Neuronal stem cell (in vitro differentiated cells): ENCODE measurements at places on chromosomes 11 and 22.

GRCh38 chr11:61297746-61298145, 2.6 kb upstream of the VWCE start:
- H3K27ac ChIP-seq = peak overlapping the region; percentile 4
- H3K4me3 ChIP-seq = no peak overlapping the region
- no peak for DNase-seq

DNA sequence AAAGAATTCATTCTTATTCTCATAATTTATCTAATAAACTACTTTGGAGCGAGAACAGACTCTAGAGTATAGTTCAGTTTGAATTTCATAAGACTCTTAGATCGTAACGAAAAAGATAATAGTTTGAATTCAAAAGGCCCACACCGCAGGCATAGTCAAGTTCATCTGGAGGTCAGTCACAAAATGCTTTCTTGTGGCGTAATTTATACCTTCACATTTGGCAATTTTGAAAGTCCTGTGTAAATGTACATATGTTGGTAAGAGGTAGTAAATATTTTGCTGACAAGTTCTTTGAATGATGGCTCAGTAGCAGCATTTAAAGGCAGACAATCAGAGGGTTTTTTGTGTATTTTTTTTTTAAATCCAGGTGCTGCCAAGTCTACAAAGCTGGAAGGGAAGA, 88.1 kb downstream of the TEAD1 start:
- H3K27ac ChIP-seq = no peak overlapping the region
- peaks cover 16% of the 10 kb centered on the region for H3K36me3 ChIP-seq
- peaks cover 3% of the 10 kb centered on the region for H3K4me1 ChIP-seq
- H3K4me3 ChIP-seq = no peak overlapping the region

DNA sequence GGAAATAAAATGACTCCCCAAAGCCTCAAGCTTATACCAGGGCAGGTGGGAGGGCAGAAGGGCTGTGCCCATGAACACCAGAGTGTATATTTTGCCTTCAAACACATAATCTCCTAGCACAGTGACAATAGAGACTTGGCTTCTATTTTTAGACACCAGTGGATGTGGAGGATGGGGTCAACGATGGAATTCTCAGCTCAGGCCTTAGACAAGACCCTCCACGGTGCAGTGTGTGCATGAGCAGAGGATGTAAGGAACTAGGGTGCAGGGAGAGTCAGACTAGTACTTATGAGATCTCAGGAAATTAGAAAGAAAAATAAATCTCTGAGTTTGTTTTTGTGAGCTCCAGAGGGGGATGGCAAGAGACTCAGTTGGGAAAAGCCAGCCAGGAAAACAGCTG, 113.6 kb upstream of the CADM1 start:
- H3K4me1 ChIP-seq = peaks cover 2% of the 10 kb centered on the region
- no peak for DNase-seq
- no peaks in the 10 kb centered on the region for H3K27me3 ChIP-seq
- H3K4me3 ChIP-seq = no peak overlapping the region
- no peak overlapping the region for H3K27ac ChIP-seq

DNA sequence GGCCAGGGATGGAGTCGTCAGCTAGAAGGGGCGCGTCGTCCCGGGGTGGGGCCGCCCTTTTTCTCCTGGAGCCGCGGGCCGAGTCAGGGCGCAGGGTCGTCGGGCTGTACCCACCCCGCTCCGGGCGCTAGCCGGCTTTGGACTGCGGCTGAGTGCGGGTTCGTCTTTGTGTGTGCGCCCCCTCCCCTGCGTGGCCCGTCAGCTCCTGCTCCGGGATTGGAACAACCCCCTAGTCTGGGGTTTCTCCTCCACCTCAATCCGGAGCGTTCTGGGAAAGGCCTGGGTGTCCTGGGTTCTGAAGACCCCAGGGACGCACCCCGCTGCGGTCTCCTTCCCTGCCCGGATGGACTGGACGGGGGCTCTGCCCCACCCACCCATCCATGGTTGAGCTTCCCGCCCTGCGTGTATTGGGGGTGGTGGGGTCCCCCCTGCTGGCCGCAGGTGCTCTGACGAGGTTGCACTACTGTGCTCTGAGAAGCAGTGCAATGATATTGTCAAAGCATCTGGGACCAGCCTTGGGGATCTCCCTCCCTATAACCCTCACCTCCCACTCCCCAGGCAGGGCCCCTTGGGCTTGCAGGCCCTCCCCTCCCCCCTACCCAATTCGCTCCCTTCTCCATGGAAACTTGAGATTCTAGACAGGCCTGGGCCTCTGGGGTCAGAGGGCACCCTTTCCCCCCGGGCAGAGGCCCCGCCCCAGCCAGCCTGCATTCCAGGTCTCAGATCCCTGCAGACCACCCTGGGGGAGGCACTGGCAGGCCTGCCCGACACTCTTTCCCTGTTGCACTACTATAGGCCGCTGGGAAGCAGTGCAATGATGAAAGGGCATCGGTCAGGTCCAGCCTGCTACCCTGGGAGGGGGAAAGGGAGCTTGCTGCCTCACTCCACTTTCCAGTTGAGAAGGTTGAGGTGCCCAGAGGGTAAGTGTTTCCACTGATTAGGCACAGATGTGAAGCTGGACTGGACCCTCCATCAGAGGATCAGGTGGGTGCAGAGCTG, 10.7 kb downstream of the SDF2L1 start:
- peak overlapping the region; percentile 97 for H3K27ac ChIP-seq
- H3K27me3 ChIP-seq = no peaks in the 10 kb centered on the region
- DNase-seq = peak; percentile 90
- H3K4me1 ChIP-seq = peaks cover 30% of the 10 kb centered on the region

DNA sequence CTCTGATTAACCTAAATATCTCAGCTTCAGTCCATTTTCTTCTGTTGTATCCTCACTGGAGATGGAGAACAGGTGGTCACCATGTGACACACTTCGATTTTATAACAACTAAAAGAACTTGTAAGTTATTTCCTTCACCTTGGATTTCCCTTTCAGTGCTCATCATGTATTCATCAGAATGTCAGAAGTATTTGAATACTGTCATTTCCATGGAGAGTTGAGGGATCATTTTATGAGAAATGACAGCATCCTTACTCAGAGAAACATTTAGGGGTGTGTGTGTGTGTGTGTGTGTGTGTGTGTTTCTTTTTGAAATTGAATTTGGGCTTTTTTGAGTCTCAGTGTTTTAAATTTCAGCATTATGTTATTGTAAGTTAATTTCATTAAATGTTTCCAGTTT, 205.8 kb downstream of the ARHGAP42 start:
- H3K27ac ChIP-seq = no peak overlapping the region
- no peaks in the 10 kb centered on the region for H3K27me3 ChIP-seq
- no peak for DNase-seq

GRCh38 chr11:13052130-13052571, 43.0 kb downstream of the RASSF10 start:
- H3K4me1 ChIP-seq = no peaks in the 10 kb centered on the region
- H3K4me3 ChIP-seq = no peak overlapping the region
- H3K36me3 ChIP-seq = no peaks in the 10 kb centered on the region
- H3K27ac ChIP-seq = no peak overlapping the region
- H3K27me3 ChIP-seq = no peaks in the 10 kb centered on the region
- DNase-seq = no peak

- H3K27ac ChIP-seq = no peak overlapping the region
- no peak overlapping the region for H3K4me3 ChIP-seq
- H3K4me1 ChIP-seq = no peaks in the 10 kb centered on the region
- H3K27me3 ChIP-seq = no peaks in the 10 kb centered on the region
- DNase-seq = peak; percentile 69
- H3K36me3 ChIP-seq = no peaks in the 10 kb centered on the region
These were observed 221.9 kb upstream of the TBCEL start for GRCh38 chr11:120801801-120802689.

DNA sequence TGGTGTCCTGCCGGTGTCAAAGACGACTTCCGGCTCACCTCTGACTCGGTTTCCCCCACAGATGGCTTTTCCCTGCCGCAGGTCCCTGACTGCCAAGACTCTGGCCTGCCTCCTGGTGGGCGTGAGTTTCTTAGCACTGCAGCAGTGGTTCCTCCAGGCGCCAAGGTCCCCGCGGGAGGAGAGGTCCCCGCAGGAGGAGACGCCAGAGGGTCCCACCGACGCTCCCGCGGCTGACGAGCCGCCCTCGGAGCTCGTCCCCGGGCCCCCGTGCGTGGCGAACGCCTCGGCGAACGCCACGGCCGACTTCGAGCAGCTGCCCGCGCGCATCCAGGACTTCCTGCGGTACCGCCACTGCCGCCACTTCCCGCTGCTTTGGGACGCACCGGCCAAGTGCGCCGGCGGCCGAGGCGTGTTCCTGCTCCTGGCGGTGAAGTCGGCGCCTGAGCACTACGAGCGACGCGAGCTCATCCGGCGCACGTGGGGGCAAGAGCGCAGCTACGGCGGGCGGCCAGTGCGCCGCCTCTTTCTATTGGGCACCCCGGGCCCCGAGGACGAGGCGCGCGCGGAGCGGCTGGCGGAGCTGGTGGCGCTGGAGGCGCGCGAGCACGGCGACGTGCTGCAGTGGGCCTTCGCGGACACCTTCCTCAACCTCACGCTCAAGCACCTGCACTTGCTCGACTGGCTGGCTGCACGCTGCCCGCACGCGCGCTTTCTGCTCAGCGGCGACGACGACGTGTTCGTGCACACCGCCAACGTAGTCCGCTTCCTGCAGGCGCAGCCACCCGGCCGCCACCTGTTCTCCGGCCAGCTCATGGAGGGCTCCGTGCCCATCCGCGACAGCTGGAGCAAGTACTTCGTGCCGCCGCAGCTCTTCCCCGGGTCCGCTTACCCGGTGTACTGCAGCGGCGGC, 5.5 kb downstream of the B3GNT6 start:
- H3K36me3 ChIP-seq = no peaks in the 10 kb centered on the region
- peaks cover 37% of the 10 kb centered on the region for H3K27me3 ChIP-seq
- H3K4me1 ChIP-seq = peaks cover 2% of the 10 kb centered on the region

GRCh38 chr22:37884420-37884819, 21.7 kb upstream of the MICALL1 start:
- peaks cover 32% of the 10 kb centered on the region for H3K36me3 ChIP-seq
- H3K4me1 ChIP-seq = no peaks in the 10 kb centered on the region
- H3K27ac ChIP-seq = no peak overlapping the region
- H3K27me3 ChIP-seq = no peaks in the 10 kb centered on the region
- no peak for DNase-seq
- no peak overlapping the region for H3K4me3 ChIP-seq

DNA sequence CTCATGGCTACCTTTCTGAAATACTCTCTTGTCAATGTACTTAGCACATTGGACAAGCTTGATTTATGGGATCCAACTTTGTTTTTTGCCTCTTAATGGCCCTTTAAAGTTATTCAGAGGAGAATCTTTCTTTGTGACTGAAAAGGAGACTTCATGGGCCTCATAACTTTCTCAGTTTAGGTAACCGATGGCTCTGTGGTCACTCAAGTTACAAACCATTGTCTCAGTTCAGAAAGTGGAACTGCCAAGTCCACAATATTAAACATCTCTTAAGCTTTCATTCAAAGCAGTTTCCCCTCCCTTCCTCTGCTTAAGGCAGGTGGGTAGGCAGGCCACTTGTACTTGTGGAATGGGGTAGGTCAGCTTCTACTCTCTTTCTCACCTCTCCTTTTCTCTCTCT, 12.3 kb upstream of the ARL14EP start:
- no peak for DNase-seq
- H3K27me3 ChIP-seq = no peaks in the 10 kb centered on the region
- H3K36me3 ChIP-seq = no peaks in the 10 kb centered on the region
- H3K27ac ChIP-seq = no peak overlapping the region

DNA sequence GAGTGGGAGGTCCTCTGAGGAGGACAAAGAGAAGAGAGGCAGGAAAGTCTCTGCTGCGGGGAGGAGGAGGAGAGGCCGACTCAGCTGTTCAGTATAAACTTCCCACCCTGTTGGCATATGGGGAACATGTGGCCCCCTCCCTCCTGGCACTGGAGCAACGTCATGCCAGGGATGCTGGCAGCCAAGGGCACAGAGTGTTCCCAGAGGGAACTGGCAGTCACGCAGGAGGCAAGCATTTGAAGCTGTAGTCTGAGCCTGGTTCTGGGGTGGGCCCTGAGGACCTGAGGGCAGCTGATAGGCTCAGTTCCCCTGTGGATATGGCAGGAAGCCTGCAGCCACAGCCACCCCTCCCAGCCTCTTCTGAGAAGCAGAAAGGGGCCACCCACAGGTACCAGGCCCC, 67.1 kb upstream of the TSPAN18 start:
- H3K4me1 ChIP-seq = no peaks in the 10 kb centered on the region
- H3K27me3 ChIP-seq = no peaks in the 10 kb centered on the region
- H3K4me3 ChIP-seq = no peak overlapping the region
- H3K27ac ChIP-seq = no peak overlapping the region

DNA sequence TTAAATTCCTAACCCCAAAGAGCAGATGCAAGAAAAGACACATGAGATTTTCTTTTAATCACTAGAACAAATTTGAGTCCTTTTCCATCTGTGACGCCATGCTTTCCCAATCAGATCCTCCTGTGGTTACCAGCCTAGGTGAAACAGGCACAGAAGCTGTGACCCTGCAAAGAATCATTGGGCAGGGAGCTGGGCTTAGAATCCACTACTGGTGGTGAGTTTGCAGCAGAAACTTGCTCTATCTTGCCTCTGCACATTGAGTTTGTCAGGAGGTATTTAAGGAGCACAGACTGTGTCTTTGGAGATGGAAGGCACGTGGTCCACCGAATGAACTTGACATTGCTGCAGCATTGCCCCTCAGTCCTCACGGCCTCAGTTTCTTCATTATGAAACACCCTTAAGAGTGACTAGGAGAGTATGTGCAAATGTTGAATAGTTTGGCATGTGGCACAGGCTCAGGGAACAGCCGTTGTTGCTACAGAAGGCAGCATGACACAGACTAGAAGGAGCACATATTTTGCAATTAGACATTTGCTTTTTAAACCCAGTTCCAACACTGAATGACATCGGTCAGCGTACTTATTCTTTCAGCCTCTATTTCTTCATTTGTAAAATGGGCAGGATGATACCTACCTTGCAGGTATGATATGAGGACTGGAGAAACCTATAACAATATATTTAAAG, 127.6 kb downstream of the DBX1 start:
- no peaks in the 10 kb centered on the region for H3K36me3 ChIP-seq
- no peak for DNase-seq
- peaks cover 11% of the 10 kb centered on the region for H3K4me1 ChIP-seq
- no peak overlapping the region for H3K4me3 ChIP-seq

DNA sequence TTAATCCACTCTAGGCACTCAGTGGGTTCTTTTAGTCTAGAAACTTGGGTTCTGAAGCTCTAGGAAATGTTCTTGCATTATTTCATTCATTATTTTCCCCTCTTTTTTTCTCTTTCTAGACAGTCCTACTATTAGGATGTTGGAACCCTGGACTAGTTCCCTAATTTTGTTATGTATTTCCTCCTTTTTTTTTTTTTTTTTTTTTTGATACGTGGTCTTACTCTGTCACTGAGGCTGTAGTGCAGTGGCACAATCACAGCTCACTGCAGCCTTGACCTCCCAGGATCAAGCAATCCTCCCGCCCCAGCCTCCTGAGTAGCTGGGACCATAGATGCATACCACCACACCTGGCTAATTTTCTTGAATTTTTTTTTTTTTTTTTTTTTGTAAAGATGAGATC, 9.4 kb downstream of the UPB1 start:
- H3K4me3 ChIP-seq = no peak overlapping the region
- no peak overlapping the region for H3K27ac ChIP-seq
- no peaks in the 10 kb centered on the region for H3K36me3 ChIP-seq
- DNase-seq = no peak
- no peaks in the 10 kb centered on the region for H3K27me3 ChIP-seq
- peaks cover 29% of the 10 kb centered on the region for H3K4me1 ChIP-seq
